GM04503 (cell line): ENCODE measurements at places on chromosomes 3 and 15.

GRCh38 chr3:52723935-52724334 lies 18.0 kb downstream of the SPCS1 start:
- no peak for DNase-seq

- DNase-seq = no peak
Observed at GRCh38 chr3:13343601-13344000, 76.5 kb downstream of the NUP210 start.

DNA sequence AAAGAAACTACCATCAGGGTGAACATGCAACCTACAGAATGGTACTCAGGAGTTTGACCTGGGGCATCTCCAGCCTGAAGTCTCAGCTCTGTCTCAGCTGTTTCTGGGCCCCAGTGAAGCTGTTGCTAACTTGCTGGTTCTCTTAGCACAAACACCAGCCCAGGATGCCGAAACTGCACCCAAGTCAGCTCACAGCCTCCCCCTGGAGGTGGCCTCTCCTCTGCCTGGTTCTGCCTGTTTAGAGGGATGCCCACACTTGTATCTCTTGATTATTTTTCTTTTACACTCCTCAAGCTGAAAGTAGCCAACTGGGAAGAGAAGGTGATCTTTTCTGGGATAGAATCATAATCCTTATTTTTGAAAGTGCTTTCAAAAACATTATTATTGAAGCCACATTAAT lies 289.0 kb upstream of the RASGRP1 start:
- DNase-seq = no peak

DNA sequence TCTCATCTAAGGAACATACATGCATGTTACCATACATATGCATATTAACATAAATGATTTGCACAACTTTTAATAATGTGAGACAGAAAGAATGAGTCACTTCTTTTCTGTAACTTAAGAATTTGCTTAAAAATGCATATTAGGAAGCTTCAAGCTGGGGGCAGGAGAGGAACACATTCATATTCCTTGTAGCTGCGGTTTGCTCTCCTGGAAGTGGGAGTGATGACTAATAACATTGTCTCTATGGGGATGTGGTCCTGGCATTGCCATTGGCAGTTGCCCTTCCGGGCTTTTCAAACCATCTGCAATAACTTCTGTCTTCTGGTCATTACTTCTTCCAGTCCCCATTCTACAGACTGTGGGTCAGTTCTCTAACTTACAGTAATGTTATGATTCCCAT lies 15.6 kb downstream of the CHST2 start:
- DNase-seq = peak; percentile 87

GRCh38 chr15:67370206-67370954 lies 115.8 kb downstream of the IQCH start:
- DNase-seq = no peak

- DNase-seq = peak; percentile 27
Observed at GRCh38 chr3:12810013-12810780, 13.7 kb downstream of the CAND2 start.

DNA sequence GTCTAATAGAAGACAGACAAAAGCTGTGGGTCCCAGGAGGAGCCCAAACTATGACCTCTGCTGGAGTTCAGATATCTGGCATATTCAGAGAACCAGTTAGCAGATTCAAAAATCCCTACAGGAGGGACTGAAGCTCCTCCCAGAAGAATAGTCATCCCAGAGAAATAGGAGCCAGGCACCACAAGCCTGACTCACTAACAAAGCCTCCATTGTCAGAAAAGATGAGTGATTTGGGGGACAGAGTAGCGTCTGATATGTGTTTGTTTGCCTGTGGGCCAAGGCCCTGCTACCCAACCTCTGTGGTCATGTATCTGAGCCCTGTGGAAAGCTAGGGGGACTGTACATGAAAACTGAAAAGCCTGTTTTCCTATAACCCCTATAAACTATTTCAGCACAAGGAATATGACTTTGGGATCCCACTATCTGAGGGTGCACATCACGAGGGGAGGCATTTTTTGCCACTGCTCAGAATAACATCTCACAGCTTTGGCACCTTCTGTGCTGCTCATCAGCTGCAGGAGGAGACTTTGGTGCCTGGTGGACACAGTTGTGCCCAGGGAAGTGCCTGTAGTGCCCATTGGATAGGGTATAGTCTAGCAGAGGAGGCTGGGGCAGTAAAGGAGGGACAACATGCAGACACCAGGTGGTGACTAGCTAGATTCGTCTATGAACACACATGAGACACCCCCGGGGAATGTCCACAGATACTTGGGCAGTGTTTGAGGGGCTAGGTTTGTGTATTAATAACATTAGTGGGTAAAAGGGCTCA lies 9.7 kb upstream of the LARP6 start:
- DNase-seq = peak; percentile 51

DNA sequence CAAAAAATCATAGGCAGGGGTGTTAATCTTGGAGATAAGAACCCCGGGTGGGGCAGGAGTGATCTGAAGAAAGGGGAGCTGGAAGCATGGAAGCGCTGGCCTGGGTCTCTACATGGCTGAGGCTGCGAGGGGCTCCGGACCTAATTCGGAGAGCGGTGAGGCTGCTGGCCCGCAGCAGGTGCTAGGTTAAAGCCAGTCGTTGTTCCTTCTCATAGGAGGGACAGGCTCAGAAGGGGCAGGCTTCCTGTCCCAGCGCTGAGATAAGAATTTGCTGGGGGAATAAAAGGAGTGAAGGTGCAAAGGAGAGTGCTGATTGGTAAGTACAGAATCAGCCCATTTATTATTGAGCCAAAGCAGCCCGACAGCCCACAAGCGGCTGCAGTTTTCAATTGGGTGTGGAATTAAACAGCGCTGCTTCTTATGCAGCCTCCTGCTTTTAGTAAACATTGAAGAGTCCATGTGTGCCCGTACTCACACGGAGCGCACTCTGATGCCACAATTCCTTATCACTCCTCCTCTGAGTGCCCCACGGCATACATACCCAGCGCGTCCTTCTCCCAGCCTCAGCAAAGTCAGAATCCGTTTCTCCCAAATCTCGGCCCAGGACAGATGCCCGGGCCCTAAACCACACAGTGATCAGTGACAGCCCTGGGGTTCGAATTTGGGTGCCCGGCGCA lies 17.1 kb downstream of the CHST13 start:
- no peak for DNase-seq

DNA sequence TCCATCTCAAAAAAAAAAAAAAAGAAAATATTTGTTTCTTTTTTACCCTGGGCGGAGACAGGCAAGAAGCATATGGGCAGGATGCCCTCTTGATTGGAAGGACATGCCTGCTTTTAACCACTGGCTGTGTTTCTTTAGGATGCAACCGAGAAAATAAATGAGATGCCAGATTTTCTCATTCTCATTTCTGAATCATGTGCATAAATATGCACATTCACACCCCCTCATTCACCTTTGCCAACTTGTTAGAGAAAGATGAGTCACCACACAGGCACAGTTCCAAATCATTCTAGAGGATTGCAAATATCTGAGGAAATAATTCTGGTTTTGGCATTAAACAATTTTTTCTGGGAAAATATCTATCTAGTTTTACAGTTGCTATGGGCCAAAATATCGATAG lies 3.3 kb downstream of the LIPH start:
- DNase-seq = peak; percentile 97

- no peak for DNase-seq
Observed at GRCh38 chr3:97882975-97883598, 61.3 kb downstream of the CRYBG3 start.
